A673 (cell line): ENCODE measurements at places on chromosomes 13 and 19. TPM values are rescaled to one million over a fixed set of nuclear protein-coding genes. Genes with fewer than 3 reads are reported as not detected.

ZNF607 gene
- total RNA-seq, result 11.1 and 12.1 TPM in 2 replicates

C3 gene
- total RNA-seq, result 1.8 TPM in 2 replicates

LPAR6 gene
- 4.0 and 6.7 TPM in 2 replicates for total RNA-seq

ACER1 gene
- total RNA-seq, result not detected in 2 replicates

ZNF285 gene
- 3.0 and 3.9 TPM in 2 replicates for total RNA-seq

SMIM7 gene
- 67.0 and 82.7 TPM in 2 replicates for total RNA-seq

LILRA1 gene
- not detected in 2 replicates for total RNA-seq

PLIN4 gene
- total RNA-seq, result 1.0 and 1.3 TPM in 2 replicates

CAPN12 gene
- 0.69 and 0.96 TPM in 2 replicates for total RNA-seq

TNFRSF19 gene
- 0.06 TPM in 1 of 2 replicates, not detected in the other for total RNA-seq

TYROBP gene
- total RNA-seq, result not detected in 2 replicates

CD79A gene
- 14.4 and 17.8 TPM in 2 replicates for total RNA-seq

MARK4 gene
- total RNA-seq, result 44.0 and 46.4 TPM in 2 replicates

ZNF583 gene
- total RNA-seq, result 4.5 and 6.3 TPM in 2 replicates

KIR2DL3 gene
- total RNA-seq, result not detected in 2 replicates

ICAM4 gene
- total RNA-seq, result 0.58 and 1.5 TPM in 2 replicates

ASPDH gene
- total RNA-seq, result 0.45 TPM in 1 of 2 replicates, not detected in the other

AXL gene
- 0.92 and 1.0 TPM in 2 replicates for total RNA-seq

LCP1 gene
- 6.2 and 9.1 TPM in 2 replicates for total RNA-seq

ZNF560 gene
- total RNA-seq, result 5.7 and 8.0 TPM in 2 replicates

FPR3 gene
- total RNA-seq, result not detected in 2 replicates

IL4I1 gene
- 1.3 TPM in 2 replicates for total RNA-seq

SIGLEC12 gene
- total RNA-seq, result not detected in 2 replicates

ZNF470 gene
- total RNA-seq, result 5.0 and 5.1 TPM in 2 replicates

CELF5 gene
- 3.1 and 3.7 TPM in 2 replicates for total RNA-seq

LGI4 gene
- not detected in 2 replicates for total RNA-seq

OLFM4 gene
- total RNA-seq, result not detected in 2 replicates

OR7C1 gene
- not detected in 2 replicates for total RNA-seq

ZNF780A gene
- total RNA-seq, result 15.9 and 17.5 TPM in 2 replicates

ADGRE3 gene
- total RNA-seq, result not detected in 2 replicates

RFPL4A gene
- not detected in 2 replicates for total RNA-seq

ZNF628 gene
- 11.9 and 16.7 TPM in 2 replicates for total RNA-seq

ZNF98 gene
- not detected in 2 replicates for total RNA-seq

FCHO1 gene
- 2.1 and 5.0 TPM in 2 replicates for total RNA-seq

ZNF737 gene
- 2.0 and 2.7 TPM in 2 replicates for total RNA-seq

KLK4 gene
- total RNA-seq, result not detected in 2 replicates

C1QTNF9B gene
- total RNA-seq, result not detected in 2 replicates

TUBA3C gene
- total RNA-seq, result not detected in 2 replicates

COX7A1 gene
- not detected in 2 replicates for total RNA-seq

ZNF562 gene
- 35.9 and 42.3 TPM in 2 replicates for total RNA-seq

CATSPERD gene
- total RNA-seq, result not detected in 2 replicates

KLK3 gene
- total RNA-seq, result not detected in 2 replicates

MAMSTR gene
- 4.7 and 5.9 TPM in 2 replicates for total RNA-seq

FAM83E gene
- total RNA-seq, result 5.5 and 6.1 TPM in 2 replicates

CACNG7 gene
- total RNA-seq, result not detected in 2 replicates

IL27RA gene
- 5.4 and 6.0 TPM in 2 replicates for total RNA-seq

PSG11 gene
- total RNA-seq, result not detected in 2 replicates

KLF1 gene
- 0.30 and 0.57 TPM in 2 replicates for total RNA-seq

ZNF563 gene
- total RNA-seq, result 0.15 and 0.26 TPM in 2 replicates

S1PR5 gene
- total RNA-seq, result 0.41 and 1.1 TPM in 2 replicates

ADGRE2 gene
- total RNA-seq, result 0.19 and 1.5 TPM in 2 replicates

SIGLECL1 gene
- total RNA-seq, result not detected in 2 replicates

PSMD8 gene
- 303 and 321 TPM in 2 replicates for total RNA-seq

C2CD4C gene
- 1.8 and 3.5 TPM in 2 replicates for total RNA-seq

POSTN gene
- total RNA-seq, result 1.8 and 3.2 TPM in 2 replicates

KLF5 gene
- 4.0 and 7.2 TPM in 2 replicates for total RNA-seq

CGB1 gene
- total RNA-seq, result not detected in 2 replicates

VAV1 gene
- total RNA-seq, result 51.6 and 54.9 TPM in 2 replicates
